Smooth muscle cell of the brain vasculature (primary cell): ENCODE measurements at places on chromosomes 13 and 19.
A peak's percentile ranks its signal among the peaks of the same experiment; 100 is the strongest.

- DNase-seq, result no peak
These were observed 2.0 kb downstream of the PTH2 start for GRCh38 chr19:49421039-49421877.

DNA sequence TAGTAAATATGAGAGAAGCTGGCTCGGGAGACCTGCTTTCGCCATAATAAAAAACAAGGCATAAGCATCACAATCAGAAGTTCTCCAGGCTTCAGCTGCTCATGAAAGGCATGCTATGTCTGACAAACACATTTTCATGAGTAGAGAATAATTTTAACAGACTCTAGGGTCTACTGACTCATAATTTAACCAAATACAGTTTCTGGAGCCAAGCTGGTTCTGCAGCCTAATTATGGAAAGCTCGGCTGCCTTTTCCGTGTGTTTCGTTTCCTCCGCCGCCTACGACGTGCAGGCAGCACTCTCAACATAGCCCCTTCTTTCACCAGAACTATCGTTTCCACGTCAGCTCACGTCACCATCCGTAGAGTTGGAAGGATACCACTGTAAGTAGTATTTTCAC lies 5.7 kb downstream of the MCF2L start:
- DNase-seq, result no peak

GRCh38 chr13:98201189-98201588 lies 24.1 kb upstream of the RNF113B start:
- DNase-seq, result no peak

- no peak for DNase-seq
These were observed 21.1 kb downstream of the ARL11 start for GRCh38 chr13:49649244-49649962.

GRCh38 chr13:98083936-98084335 lies 59.0 kb upstream of the FARP1 start:
- no peak for DNase-seq

DNA sequence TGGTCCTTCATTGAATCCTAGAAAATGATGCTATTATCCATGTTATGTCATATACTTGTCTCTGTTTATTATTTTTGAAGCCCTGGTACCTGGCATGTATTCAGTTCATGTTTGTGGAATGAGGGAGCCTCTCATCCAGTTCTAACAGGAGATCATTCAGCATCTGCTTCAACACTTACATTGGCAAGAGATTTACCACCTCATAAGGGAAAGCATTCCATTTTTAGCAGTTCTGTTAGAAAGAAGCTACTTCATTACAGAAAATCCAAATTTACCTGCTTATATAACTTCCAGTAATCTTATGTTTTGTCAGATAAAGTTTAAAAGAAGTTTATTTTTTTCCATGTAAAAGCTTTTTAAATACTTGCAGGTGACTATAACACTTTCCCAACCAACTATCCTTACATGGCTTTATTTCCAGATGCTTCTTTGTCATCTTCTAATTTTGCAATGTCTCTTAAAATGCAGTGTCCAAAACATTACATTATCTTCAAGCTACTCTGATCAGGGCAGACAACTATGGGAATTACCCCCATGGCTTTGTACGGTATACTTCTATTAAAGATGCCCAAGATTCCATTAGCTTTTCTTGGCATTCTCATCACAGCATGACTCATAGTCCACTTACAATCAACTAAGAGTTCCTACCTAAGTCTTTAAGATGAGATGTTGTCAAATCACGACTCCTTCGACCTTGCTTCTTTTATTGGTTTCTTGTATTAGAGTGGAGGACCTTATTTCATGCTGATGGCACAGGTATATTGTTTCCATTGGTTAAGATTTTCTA lies 262.1 kb downstream of the PCDH9 start:
- DNase-seq, result no peak

- no peak for DNase-seq
These were observed 32.2 kb downstream of the ANKRD27 start for GRCh38 chr19:32642771-32643170.

DNA sequence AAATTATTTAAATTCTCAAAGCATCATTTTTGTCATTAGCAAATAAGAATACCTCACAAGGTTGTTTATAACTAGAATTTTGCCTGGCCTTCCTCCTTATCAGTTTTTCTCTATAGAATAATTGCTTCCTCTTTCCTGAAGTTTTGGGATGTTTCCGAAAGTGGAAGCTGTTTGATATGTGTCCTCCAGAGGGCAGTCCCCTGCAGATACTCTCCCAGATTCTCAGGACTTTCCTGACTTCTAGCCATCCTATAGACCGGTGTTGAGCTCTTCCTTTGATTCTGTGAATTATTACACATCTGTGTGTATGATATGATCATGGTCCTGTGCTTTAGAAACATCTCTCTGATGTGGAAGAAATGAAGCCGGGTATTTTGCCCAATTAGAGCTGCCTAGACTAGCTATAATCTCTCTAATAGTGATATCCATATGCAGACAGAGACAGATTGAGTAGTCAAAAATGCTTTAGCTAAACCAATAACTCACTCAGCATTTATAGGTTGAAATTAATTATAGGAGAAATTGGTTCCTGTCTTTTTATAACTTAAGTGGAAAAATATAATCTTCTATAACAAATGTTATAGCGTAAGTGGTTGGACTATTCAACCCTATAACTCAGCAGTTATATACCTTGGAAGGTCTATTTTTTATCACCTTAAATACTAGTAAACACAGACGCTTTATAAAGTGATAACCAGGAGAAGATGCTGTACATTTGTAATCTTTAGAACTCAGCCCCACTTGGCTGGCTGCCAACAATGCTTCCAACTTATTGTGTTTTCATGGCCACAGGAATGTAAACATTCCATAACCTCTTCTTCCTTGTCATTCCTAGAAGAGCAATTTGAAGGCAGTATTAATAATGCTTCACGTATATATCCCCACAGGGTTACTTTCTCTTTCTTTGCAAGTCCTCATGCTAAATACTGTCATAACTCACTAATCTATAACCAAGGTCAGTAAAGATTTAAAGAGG lies 201.0 kb upstream of the RXFP2 start:
- DNase-seq, result peak; percentile 28

- DNase-seq, result no peak
These were observed 30.3 kb upstream of the SMAD9 start for GRCh38 chr13:36950330-36950729.

DNA sequence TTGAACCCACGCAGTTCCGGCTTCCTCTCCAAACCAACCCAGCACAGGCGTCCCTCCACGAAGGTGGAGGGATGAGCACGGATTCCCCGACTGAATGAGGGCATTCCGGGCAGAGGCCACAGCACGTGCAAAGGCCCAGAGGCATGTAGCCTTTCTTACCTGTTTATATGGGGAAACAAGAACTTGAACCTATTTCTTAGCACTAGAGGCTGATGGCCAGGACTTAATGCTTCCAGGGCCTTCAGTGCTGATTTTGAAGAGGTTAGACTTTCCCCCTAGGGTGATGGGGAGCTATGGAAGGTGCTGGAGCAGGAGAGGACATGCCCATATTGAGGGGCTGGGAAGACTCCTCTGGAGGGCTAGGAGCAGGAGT lies 2.0 kb downstream of the MAST3 start:
- no peak for DNase-seq

DNA sequence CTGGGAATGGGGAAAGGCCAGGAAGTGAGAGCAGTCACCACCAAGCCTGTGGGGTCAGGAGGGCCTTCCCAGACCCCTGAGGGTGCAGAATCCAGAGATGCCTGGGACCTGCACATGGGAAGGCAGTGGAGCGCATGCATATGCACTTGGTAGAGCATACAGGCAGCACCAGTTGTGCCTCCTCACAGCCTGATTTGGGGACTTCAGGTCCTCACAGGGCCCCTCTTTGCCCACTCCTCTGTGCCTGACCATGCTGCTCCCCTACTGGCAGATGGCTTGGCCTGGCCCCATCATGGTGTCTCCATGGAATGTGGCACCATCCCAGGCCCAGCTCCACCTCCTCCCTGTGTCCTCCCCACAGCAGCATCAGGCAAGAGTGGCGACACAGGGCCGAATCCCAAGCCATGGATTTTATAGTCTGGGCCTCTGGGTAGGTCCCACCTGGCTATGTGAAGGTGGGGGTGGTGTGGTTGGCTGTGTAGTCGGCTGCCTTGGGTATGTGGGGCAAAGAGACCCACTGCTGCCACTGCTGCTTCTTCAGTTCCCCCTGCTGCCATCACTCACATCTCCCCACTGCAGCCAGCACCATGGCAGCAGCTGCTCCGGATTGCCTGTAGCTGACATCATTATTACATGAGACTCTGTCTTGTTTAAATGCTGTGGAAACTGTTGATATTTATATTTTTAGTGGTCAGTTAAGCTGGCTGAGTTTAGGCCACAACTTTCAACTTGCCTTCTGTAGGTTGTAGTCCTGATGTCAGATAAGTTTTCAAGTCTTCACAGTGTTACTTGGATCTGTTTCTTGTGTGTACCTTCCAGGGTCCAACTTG lies 247.0 kb downstream of the GPC6 start:
- no peak for DNase-seq

DNA sequence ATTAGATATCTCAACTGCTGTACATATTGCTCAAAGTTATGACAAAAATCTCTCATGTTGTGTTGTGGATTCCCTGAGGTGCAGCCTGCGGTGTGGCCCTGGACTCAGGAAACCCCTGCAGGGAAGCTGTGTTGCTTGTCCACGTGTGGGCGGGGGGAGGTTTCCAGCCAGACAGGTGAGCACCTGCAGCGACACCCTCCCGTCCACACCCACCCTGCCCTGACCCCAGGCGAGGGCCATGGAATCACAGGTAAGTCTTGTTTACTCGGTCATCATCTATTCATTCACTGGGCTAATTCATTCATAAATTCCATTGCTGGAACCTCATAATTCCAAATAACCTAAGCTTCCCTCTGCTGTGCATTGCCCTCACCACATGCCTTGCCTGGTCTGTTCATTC lies 14.1 kb downstream of the PLPP2 start:
- DNase-seq, result no peak

DNA sequence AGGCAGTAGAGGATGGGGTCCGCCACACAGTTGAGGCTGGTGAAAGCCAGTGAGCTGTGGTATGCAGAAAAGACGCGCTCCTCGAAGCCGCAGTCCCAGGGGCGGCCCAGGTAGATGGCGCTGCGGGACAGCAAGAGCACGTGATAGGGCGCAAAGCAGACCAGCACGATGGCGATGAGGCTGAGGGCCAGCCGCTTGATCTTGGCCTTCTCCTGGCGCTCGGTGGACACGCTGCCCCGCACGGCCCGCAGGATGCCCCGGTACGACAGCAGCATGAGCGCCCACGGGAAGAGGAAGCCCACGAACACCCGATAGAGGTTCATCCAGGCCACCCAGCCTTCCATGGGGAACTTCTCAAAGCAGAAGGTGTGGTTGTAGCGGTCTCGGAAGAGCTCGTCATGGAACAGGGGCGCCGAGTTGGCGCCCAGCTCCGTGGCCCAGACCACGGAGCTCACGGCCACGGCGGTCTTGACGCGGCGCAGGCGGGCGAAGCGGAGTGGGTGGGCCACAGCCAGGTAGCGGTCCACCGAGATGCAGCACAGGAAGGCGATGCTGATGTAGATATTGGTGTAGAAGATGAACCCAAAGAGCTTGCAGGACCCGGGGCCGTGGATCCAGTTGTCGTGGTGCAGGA lies 6.5 kb upstream of the OPA3 start:
- DNase-seq, result no peak

DNA sequence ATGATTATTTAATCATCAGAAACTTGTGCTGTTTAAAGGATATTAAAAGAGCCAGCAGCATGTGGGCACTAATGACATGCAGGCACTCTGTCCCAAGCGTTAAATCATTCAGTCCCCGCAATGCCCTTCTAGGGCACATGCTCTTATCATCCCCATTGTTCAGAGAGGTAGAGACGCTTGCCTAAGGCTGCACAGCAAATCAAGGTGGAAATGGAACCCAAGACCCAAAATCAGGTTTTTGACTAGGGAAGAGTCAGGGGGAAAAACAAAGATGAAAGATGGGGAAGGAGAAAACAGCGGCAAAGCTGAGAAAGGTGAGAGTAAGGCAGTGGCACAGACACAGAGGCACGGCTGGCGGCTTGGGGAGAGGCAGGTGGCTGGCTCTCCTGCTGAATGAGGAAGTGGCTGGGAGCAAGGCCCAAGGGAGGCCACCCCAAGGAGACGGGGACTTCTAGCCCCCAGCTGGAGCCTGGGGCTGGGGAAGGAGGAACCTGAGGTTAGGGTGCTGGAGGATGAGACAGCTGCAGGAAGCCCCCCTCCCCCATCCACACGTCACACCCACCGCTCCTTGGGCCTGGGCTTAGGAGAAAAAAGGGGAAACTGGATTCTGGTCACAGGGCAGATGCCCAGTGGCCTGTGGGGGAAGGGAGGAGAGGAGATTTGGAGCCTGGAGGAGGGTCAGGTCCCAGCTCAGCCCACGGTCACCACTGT lies 1.0 kb upstream of the TYROBP start:
- no peak for DNase-seq

- DNase-seq, result no peak
These were observed 1.1 kb downstream of the UBXN6 start for GRCh38 chr19:4456476-4456842.

- DNase-seq, result no peak
These were observed 177.7 kb downstream of the TDRD3 start for GRCh38 chr13:60574735-60575134.

DNA sequence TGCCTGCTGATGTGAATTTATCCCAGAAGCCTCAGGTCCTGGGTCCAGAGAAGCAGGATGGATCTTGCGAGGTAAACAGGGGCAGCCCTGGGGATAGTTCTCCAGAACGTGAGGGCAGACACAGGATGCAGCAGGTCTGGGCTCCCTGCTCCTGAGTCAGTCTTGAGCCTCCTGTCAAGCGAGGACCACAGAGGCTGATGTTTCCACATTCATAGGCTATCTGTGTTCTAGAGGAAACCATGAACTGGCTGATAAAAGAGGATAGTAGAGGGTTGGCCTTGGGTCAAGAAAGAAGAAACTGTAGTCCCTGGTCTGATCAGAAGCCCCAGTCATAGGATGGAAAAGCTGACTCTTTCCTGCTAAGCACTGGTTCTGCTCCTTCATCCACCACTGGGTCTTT lies 2.2 kb downstream of the ZNF175 start:
- DNase-seq, result no peak

DNA sequence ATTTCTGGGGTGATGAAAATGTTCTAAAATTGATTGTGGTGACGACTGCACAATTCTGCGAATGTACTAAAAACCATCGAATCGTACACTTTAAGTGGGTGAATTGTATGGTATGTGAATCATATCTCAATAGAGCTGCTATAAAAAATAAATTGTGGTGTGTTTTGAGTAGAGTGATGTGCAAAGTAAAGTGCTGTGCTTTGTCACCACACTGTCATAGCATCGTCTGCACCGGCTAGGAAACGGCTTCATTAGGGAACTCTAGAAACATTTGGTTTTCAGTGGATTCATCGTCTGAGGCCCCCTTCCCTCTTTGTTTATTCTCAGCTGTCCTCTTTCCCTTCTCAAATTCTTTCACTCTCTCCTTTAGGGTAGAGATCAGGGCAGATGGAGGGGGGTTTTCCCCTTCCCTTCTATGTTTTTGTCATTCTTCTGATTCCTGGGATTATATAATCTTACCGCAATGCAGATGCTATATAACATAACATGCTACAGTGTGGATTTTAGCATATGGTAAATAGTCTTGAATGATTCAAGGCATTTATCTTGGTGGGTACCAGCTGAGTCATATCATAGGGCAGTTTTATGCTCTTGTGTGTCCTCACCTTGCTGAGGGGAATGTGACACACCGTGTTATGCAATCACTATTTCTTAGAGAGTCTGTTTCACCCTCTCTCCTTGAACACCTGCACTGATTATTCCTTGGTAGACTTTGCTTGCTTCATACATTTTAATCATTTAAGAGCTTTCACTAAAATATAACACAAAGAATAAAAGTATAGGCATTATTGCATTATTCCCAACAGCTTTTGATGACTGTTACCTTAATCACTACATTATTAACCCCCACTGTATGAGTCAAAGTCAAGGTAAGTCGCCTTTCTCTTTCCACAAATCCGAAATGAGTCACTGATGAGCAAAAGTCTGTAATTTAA lies 239.4 kb downstream of the DCLK1 start:
- no peak for DNase-seq
